ENCODE measurements at places on chromosomes 1 and 21.

GRCh38 chr21:45906196-45906805, 75.3 kb upstream of the COL6A1 start:
- no peak for DNase-seq

- DNase-seq = no peak
Observed at GRCh38 chr1:119321666-119322419, 46.7 kb upstream of the HAO2 start.

DNA sequence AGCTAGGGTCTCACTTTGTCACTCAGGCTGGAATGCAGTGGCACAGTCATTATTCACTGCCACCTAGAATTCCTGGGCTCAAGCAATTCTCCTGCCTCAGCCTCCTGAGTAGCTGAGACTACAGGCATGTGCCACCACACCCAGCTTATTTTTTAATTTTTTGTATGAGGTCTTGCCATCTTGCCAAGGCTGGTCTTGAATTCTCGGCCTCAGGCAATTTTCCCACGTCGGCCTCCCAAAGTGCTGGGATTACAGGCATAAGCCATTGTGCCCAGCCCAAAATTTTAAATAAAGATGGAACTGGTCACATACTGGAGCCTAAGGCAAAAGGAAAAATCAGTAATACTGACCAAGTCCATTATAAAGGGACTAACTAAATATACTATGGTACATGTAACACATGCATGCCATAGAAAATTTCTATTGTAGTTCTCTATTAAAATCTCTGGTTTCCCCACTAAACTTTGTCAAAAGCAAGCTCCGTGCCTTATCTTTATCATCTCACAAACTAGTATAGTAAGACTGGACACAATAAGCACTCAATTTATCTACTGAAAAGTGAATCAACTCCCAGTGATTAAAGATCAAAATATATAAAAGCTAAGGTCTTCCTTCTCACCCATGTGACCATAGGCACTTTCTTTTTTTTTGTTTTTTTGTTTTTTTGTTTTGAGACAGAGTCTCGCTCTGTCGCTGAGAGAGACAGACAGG, 61.6 kb downstream of the HSF2BP start:
- no peak for DNase-seq

- no peak for DNase-seq
Observed at GRCh38 chr1:203451836-203452784, 23.5 kb upstream of the PRELP start.

- DNase-seq = no peak
Observed at GRCh38 chr1:22913421-22914141, 59.1 kb downstream of the LACTBL1 start.

DNA sequence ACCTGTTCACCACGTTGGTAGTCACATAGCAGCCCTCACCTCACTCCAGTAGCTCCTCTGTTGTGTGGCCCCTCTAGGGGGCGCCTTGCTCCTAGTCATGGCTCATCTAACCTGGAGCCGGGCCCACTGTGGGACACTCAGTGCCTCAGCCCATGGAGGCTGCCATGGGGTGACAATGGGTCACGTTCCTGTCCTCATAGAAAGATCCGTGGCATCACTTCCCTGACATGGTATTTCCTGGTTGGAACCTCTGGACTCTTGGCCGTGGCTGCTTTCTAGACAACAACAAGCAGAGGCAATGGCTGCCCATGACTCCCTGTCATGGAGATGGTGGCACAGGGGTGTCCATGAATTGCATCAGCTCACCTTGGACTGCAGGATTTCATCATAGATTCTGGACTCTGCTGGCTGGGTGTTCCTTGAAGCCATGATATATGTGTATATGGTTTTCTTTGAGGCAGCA, 27.5 kb upstream of the SLAMF6 start:
- DNase-seq = no peak

- DNase-seq = peak; percentile 43
Observed at GRCh38 chr1:240122639-240123613, 31.2 kb downstream of the FMN2 start.

DNA sequence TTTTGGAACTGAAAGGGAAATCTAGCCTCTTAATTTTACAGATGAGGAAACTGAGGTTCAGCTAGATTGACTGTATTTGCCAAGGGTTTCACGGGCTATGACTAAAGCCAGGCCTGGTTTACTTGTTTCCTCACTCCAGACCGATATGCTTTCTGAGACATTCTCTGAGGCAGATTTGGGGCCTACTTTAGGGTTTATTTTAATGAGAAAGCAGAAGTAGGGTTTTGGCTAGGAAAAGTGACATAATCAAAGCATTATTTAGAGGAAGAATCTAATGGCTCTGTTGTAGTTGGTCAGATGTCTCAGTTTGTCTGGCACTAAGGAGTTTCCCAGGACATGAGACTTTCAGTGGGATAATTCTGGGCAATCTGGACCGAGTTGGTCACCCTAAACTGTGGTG, 1.5 kb upstream of the RPTN start:
- no peak for DNase-seq

GRCh38 chr1:99363531-99363930, 99.2 kb downstream of the PLPPR4 start:
- DNase-seq = no peak

DNA sequence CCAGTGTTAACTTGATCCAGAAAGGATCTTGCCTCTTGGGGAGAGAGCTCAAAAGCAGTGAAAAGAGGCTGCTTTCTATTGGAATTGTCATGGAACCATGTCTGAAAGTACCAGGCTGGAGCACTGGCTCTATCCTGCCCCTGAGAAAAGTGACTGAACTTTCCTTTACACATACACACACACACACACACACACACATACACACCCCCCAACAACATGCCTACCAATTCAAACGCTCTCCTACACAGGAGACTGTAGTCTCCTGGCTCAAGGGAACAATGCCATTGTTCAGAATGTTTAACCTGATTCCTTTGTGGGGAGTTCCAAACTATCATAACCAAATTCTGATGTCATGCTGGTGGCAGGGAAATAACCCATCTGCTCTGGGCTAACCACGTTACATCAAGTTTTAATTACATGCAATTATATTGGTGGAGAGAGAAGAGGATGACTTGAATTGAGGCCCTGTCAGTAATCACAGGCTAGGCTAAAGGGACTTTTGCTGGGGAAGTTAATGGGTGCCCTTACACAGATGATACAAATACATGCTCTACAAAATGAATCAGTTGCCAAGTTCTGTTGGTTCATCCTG, 52.3 kb upstream of the DUSP10 start:
- DNase-seq = no peak

- no peak for DNase-seq
Observed at GRCh38 chr1:67285780-67286488, 21.7 kb upstream of the IL12RB2 start.

DNA sequence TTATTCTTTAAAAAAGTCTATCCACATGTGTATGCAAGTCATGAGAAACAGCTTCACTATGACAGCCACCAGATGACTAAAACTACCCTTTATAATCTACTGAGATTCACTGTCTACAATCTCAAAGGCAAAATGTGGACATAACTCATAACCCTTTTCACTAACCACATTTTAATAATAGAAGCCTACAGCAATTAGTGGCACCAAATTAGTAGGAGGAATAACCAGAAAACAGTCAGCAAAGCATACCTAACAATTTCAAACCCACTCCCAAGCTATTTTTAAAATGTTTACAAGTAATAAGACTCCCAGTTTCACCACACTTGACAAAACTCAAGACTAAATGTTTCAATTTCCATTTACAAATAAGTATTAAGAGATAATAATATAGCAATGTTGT, 442.9 kb downstream of the PTPRC start:
- no peak for DNase-seq

DNA sequence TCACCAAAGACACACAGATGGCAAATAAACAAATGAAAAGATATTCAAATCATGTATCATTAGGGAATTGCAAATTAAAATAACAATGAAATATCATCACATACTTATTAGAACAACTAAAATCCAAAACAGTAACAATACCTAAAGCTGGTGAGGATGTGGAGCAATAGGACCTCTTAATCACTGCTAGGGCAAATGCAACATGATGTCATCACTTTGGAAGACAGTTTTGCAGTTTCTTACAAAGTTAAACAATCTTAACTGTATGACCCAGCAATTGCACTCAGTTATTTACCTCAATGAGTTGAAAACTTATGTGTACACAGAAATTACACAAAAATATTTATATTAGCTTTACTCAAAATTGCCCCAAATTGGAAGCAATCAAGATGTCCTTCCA, 47.3 kb downstream of the SELENOF start:
- no peak for DNase-seq

- no peak for DNase-seq
Observed at GRCh38 chr1:230108580-230108979, 41.5 kb downstream of the GALNT2 start.

All from occipital lobe (tissue), 3 donors.